Dorsolateral prefrontal cortex (tissue), 122 donors: ENCODE measurements at places on chromosomes 3 and 15.
A peak's percentile ranks its signal among the peaks of the same experiment; 100 is the strongest.

DNA sequence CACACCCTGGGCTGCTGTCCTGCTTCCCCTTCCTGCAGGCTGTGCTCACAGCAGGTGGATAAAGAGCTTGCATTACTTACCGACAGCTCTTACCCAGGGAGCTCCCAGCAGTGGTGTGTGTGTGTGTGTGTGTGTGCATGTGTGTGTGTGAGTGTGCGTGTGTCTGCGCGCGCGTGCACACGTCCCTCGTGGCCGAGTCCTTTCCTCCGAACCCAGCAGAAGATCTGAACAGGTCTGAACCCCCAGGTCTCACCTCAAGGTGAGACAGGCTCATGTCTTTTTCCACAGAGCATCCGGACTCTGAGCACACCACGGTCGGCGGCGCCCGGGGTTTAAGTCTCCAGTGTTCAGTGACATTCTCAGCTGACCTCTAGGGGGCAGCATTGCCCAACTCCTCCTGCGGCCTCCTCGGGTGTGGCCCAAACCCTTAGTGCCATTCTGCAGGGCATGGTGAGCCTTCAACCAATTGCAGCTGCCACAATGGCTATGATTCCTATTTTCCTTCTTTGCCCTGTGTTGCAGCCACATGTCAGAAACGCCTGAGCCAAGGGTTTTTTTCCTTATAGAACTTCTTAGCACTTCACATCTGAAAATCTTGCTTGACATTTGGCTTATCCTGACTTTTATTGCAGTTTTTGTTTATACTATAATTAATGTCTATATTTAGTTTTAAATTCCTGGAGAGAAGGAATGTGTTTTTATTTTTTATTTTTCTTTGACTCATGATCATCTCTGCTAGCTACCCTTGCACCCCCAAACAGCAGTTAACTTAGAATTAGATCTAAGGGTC lies 64.1 kb upstream of the KLHL25 start:
- peak; percentile 69 for DNase-seq

GRCh38 chr15:99522288-99522687 lies 43.5 kb upstream of the MEF2A start:
- no peak for DNase-seq

GRCh38 chr3:13026534-13026933 lies 46.7 kb downstream of the IQSEC1 start:
- no peak for DNase-seq

DNA sequence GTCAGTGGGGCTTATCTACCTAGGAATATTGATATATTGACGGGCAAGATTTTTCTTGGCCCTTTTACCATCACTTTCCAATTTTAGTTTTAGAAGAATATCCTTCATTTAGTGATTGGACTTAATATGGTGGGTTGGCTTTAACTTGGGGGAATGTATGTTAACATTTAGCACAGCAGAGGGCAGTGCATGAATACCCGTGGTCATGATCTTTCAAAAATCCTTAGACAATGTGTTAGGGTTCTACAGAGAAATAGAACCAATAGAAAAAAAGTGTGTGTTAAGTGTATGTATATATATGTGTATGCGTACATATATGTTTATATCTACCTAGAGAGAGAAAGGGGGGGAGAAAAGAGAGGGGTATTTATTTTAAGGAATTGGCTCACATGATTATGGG lies 36.9 kb downstream of the GPR171 start:
- no peak for DNase-seq

DNA sequence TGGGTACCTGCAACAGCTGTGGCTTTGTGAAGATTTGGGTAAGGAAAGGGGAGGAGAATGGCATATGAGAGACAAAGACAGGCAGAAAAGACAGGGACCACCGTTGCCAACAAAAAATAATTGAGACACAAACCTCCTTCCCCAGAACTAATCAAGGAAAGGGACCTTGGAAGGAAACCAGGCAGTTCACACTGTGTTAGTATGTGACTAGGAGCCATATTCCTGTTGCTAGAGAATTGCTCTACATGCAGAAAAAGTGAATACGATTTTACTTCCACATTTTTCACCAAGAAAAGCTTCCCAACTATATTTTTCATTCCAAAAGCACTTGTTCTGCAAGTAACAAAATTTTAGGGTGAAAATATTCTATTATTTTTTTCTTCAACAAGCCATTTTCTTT lies 393.7 kb upstream of the ADAMTS9 start:
- DNase-seq = no peak

DNA sequence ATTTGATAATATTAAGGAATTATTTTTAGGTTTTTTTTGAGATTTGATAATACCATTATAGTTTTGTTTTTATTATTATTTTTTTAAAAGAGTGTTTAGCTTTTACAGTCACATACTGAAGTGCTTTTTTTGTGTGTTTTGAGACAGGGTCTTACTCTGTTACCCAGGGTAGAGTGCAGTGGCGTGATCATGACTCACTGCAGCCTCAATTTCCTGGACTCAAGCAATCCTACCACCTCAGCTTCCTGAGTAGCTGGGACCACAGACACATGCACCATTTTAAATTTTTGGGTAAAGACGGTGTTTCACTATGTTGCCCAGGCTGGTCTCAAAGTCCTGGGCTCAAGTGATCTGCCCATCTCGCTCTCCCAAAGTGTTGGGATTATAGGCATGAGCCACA lies 73.0 kb downstream of the SUMF1 start:
- no peak for DNase-seq

DNA sequence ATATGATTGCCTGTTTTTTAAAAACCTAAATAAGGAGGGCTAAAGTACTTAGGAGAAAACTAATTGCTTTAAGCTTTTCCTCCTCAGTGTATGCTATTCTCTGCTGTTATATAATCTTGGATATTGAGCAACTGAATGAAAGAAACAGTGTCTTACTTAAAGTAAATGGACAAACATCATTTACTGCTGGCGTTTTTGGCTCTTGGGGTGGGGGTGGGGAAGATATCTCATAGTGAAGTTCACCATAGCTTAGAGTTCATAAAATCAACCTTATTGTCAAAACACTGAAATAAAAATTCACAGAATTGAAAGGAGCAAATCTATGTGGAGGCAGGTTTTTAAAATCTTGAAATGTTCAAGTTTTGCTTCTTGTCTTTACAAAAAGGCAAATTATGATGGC lies 256.4 kb upstream of the SOX2 start:
- DNase-seq = no peak

DNA sequence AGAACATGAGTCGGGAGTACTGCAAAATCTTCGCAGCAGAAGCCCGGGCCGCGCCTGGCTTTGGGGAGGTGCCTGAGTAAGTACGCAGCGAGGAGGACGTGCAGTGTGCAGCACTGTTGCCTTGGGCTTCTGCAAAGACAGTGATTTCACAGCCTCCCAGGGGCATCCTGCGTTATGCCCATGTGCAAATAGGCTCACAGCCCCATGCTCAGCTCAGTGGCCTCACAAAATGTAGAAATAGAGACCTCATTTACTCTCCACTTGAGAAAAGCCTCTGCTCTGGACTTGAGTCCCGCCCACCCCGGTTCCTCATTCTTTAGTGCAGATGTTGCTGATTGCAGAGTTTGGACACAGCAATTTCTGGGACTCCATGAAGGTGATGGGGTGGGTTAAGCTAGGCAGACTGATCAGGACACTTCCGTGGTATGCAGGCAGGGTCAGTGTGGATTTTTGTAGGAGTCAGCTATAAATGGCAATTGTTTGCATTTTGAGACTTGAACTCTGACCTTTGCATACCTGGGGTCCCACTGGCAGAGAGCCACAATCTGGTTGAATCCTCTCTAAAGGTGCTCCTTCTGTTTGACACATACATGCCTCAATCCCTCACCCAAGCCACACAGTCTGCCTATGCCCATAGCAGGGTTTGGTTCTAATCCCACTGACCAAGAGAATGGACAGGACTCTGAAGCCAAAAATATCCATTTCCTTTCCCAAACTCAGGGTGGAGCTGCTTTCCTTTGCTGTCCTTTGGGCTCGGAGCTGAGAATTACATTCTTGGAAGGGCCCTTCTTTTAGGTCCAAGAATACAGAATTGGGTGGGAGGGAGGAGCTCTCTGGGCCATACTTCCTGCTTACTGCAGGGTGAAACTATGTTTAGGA lies 20.7 kb upstream of the SLC28A1 start:
- DNase-seq = no peak

- no peak for DNase-seq
These were observed 1.0 kb downstream of the PRKCD start for GRCh38 chr3:53161820-53162671.

GRCh38 chr3:4139462-4140140 lies 163.6 kb upstream of the SETMAR start:
- DNase-seq = no peak

- no peak for DNase-seq
These were observed 85.4 kb downstream of the SLC6A11 start for GRCh38 chr3:10901296-10901945.

DNA sequence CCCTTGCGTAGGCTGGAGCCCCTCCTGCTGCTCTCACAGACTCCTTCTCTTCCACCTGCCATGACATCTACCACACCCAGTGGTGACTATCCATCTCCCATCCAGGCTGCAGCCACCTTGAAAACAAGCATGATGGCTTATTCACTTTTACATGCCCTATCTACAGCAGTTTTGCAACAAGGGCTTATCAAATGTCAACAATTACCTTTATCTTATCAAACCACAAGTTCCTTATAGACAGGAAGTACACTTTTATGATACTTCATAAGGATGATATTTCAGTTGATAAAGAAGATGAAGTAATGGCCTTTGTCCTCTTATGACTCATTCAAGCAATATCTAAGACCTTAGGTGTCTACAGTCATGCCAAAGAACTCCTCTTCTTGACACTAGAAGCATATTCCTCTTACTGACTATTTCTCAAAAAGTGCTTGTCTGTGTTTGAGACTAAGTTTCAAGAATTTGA lies 125.3 kb upstream of the SPRED1 start:
- DNase-seq = no peak

DNA sequence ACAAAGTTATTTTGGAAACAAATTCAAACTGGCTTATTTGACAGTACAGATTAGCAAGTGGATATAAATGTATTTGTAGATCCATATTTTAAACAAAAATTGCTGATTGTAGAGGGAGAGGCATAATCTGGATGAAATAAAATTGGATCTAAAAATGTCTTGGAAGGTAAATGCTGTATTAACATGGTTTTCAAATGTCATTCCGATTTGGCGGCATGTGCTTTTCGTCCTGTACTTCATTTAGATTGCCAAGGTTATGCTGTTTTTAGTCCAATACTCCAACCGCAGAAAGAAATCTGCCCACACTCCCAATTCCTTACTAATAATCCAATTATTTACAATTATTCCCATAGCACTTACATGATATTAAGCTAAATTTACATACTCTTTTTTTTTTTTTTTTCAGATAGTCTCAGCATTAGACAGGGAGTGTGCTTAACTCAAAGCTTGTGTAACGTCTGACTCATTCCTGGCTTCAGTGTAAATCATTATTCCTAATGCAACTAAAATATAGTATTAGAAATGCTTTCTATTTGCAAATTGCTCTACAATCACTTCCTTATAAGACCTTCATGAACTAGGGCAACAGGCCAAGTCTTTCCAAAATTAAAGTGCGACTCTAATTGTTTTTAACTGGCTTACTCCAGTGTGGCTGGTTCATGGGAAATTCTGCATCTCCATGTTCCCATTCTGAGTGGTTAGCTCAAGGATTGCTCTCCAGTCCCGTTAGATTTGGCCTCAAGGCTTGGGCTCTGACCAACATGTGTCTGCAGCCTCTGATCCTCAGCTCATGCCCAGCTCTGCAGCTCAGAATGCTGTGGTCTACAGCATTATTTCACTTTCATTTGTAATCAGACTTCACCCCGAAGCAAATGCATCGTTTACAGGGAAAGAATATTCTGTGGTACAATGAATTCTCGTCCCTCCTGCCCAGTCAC lies 103.9 kb downstream of the FBN1 start:
- no peak for DNase-seq

- no peak for DNase-seq
These were observed 380 bp downstream of the MYLK start for GRCh38 chr3:123883701-123884202.

- DNase-seq = no peak
These were observed 1.6 kb upstream of the BNC1 start for GRCh38 chr15:83285979-83286553.

DNA sequence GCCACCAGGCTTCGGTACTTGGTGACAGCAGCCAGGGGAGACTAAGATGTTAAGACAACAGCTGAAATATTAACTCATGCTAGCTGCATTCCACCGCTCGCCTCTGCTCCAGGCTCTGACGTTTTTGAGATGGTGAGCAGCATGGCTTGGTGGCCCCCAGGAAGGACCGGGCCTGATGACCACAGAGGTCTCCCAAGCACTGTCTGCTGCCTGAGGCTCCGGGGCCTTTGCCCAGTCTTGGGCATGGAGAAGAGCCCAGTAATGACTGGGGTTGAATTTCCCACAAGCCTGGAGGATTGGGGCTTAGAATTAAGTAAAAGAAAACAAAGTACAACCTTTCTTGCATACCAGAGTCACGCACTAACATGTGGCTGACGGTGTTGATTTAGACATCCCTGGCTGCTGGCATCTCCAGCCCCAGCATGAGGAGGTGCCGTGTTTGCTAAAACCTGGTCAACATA lies 243.6 kb upstream of the LYSMD4 start:
- DNase-seq = no peak

DNA sequence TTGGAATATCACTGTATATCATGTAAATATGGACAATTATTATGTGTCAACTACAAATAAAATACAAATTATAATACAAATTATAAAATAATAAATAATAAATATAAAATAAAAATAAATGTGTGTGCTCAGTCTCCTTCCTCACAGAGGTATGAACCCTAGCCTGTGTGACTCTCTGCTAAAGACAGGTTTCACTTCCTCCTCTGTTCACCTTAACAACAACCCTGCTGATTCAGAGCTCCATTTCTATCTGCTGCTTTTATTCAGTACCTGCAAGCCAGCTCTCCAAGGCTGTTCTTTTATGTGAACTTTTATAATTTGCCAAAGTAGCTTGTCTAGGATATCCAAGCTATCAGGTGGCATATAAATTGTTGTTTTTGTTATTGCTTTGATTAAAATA lies 610.7 kb upstream of the GRM7 start:
- DNase-seq = no peak

- DNase-seq = no peak
These were observed 64.8 kb downstream of the OSTN start for GRCh38 chr3:191263850-191264249.

DNA sequence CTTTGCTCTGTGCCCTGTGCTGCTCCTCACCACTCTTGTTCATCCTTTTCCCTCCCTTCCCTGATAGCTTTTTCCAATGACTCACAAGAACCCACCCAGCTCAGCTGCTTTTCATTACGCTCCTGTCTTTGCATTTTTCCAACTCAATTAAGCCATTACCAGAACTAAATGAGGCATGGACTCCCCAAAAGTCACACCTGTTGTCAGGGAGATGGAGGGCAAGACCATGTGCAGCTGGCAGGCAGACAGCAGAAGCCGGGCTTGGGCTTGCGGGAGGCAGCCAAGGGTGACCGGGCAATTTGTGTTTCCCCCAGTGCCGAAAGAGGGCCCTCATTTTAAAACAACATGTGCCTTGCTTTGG lies 64.3 kb downstream of the CASR start:
- DNase-seq = no peak

DNA sequence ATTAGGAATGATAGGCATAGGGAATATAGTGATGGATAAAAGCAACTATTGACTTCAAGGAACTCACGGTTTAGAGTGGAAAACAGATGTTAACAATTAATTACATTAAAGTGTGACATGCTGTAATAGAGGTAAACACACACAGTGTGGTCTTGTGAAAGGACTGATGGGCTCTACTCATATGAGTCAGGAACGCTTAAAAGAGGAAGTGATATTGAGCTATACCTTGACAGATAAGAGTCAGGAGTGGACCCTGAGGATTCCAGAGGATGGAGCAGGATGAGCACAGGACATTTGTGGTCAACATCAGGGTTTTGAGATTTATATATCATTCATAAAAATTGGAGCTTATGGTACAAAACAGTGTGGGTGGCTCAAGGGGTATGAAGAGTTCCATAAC lies 11.0 kb downstream of the EXOG start:
- DNase-seq = no peak

GRCh38 chr3:53688989-53689388 lies 157.2 kb downstream of the CHDH start:
- no peak for DNase-seq
